A172 (cell line): ENCODE measurements at places on chromosomes 13 and 19. TPM values are rescaled to one million over a fixed set of nuclear protein-coding genes. Genes with fewer than 3 reads are reported as not detected.

Gene MBD3L2B
- not detected in 2 replicates for total RNA-seq

Gene MUC16
- 0.02 TPM in 1 of 2 replicates, not detected in the other for total RNA-seq

Gene SLC7A9
- total RNA-seq, result not detected in 2 replicates

- DNase-seq, result no peak
Observed at GRCh38 chr19:40315812-40316470, 30.8 kb upstream of the AKT2 start.

Gene CD79A
- not detected in 2 replicates for total RNA-seq

Gene LGALS14
- not detected in 2 replicates for total RNA-seq

DNA sequence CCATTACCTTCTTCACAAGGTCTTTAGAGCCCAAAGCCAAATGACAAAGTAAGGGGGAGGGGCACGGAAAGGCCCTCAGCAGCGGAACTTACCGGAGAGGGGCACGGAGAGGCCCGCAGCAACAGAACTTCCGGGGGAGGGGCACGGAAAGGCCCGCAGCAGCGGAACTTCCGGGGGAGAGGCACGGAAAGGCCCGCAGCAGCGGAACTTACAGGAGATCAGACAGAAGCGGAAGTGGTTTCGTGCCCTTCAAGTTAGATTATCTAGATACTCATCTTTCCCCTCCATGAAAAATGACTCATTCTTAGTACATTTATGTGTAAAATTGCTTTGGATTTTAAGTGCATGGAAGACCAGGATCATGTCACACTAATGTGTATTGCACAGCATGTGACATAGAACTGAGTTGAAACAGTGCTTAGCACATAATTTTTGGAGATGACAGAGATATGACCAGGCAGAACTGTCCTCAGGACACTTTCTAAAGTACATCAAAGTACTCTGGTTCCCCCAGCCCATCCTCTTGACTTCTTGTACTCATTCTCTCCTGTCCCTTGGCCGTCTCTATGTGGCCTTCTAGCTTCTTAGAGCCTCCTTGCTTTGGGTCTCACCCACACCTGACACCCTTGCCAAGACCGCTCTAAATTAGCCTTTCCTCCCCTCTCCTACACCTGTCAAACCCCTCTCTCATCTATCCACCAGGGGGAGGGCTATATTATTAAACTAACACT is 25.7 kb upstream of the TPTE2 start:
- no peak for DNase-seq

DNA sequence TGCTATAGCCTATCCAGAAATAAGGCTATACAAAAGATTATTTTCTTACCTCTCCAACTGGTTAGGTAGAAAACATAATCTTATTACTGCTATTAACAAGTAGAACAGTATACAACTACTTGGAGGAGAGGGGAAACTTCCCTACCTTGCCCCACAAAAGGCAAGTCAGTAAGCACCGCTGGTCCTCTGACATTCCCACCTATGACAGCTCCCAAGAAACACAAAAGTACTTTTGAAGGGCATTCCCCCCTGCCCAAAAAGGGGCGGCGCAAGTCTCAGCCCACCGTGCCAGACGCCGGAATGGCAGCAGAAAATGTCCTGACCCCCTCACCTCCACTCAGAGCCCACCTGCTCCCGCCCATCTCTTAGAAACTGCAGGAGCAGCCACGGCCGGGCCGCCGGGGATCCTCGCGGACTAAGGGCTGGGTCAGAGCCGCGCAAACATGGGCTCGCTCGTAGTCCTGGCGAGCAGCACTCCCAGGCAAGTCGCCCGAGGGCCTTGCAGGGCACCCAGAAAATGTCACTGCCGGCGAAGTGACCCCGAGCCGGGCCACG is 437 bp downstream of the SUCLA2 start:
- DNase-seq, result no peak

Gene KANK2
- total RNA-seq, result 135 and 144 TPM in 2 replicates

DNA sequence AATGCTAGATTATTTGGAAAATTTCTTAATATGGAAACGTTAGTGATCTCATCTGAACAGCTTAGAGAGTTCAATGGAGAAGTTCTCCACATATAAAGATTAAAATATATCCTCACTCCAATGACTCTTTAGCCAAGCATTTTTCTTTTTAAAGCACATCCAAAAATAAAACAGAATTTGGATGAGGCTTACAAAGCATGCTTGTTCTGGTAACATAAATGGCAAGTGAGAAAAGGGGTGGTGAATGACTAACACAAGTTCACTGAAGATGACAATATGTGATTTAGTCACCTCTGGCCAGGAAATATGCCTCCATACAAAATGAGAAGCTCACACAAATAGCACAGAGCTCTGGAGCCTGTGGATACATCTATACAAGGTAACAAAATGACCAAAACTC is 253.0 kb downstream of the PCDH20 start:
- no peak for DNase-seq

DNA sequence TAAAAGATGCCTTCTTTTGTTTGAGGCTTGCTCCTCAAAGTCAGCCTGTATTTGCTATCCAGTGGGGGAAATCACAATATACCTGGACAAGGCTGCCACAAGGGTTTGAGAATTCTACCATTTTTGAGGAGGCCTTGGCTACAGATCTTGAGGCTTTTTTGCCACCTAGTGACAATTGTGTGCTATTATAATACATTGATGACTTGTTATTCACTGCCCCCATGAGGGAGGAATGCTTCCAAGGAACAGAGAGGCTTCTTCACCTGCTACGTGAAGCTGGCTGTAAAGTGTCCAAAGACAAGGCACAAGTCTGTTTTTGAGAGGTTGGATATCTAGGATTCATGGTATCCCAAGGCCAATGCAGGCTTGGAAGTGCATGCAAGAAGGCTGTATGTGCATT is 72.5 kb downstream of the ZNF708 start:
- no peak for DNase-seq

- DNase-seq, result no peak
Observed at GRCh38 chr13:65719831-65720230, 1510.3 kb downstream of the PCDH9 start.

GRCh38 chr19:19040417-19040816 is 7.0 kb downstream of the ARMC6 start:
- DNase-seq, result no peak

- peak; percentile 33 for DNase-seq
Observed at GRCh38 chr13:103287659-103288058, 221.4 kb upstream of the SLC10A2 start.

DNA sequence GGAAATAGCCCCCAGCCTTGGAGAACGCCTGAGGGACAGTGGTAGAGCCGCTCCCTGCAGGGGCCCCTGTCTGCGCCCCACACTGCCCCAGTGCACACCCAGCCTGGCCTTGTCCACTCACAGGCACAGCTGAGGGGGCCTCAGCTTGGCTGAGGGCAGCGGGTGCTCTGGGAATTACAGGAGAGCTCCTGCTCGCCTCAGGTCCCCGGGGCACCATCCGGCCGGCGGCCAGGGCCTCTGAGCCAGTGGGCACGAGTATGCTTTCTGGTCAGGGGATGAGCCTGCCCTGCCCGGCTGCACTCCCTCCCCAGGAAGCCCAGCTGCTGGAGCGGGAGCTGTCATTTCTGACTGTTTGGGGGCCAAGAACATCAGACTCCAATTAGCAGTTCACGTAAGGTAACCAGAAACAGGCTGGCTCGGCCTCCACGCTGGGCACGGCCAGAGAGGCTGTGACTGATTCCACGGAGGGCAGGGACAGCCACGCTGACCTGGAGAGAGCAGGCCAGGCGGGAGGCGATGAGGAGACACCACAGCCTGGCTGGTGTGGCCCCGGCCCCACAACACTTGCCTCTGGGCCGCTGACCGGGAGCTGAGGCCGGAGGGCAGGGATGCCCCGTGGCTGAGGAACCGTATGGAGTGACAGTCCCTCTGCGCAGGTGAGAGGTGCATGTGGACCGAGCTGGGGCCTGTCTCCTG is 15.4 kb downstream of the CEBPG start:
- DNase-seq, result no peak

GRCh38 chr13:109395014-109395413 is 391.4 kb downstream of the IRS2 start:
- no peak for DNase-seq

Gene ENOX1
- total RNA-seq, result 1.0 TPM in 1 of 2 replicates, not detected in the other

DNA sequence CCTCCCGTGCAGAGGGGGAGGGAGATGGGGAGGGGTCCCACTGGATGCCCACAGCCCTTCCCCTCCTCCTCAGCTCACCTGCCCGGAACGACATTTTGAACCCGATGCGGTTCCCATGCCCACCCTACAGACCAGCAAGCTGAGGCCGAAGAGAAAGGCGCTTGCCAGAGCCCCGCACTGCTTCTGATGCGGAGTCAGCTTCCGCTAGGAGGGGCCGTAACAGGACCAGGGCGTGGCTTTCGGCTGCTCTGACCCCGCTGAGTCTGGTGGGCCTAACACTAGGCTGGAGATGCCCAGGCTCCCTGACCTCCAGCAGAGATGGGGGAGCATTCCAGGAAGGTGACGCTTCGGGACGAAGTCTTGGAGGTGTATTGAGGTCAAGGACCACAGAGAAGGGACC is 6.7 kb downstream of the ONECUT3 start:
- DNase-seq, result no peak

GRCh38 chr19:926323-926588 is 421 bp downstream of the ARID3A start:
- DNase-seq, result no peak

Gene PSG7
- 0.07 TPM in 1 of 2 replicates, not detected in the other for total RNA-seq

DNA sequence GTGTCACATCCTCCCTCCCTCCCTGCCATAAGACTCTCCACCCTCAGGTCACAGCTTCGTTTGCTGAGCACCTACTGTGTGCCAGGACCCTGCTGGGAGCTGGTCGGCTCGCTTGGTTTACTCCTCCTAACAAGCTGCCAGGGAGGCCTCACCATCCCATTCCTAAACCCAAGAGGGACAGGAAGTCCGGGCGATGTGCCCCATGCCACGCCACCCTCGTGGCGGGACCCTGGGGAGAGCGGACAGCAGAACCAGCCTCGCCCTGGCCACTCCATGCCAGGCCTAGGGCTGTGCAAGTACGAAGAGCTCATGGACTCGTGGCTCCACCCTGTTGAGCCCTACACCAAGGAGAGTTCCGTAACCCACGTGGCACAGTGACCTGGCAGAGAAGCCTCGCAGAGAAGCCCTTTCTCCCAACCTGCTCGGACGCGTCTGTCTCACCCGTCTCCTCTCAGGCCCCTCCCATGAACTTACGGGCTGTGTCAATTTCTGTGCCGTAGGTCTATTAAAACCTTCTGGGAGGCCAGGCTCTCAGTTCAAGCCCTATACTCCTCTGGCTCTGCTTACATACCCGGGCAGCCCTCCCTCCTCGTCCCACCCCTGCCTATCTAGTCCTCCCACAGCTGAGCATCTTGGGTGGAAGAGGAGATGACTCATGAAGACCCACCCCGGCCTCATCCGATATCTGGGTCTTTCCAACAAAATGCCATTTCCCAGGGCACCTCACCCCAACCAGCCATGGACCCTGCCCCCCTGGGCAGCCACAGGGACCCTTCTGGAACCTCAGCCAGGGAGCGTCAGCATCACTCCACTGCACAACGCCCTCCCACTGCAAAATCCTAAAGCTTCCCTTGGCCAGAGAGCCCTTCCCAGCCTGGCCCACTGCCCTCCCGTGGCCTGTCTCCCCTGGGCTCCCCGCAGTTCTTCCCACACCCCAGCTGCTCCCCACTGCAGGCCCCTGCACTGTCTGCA is 2.6 kb downstream of the UBXN6 start:
- peak; percentile 68 for DNase-seq

Gene PSG11
- total RNA-seq, result 0.17 and 0.29 TPM in 2 replicates

Gene APOC4
- total RNA-seq, result not detected in 2 replicates

DNA sequence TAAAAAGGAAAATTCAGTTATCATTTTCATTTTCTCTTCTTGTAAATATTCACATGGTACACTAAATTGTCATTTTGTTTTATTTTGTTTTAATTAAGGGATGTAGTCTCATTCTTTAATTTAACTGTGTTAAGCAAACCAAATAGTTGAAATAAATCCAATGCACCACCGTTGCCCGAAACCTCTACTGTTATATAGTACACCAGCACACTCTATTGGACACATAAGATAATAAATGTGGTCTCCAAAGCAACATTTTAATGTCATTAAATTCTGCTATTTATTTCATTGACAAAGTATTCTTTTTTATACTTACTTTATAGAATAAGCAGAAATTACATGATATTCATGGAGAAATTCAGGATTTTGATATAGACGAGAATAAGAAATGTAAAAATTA is 156.4 kb upstream of the FREM2 start:
- peak; percentile 4 for DNase-seq

Gene ZNF547
- total RNA-seq, result 4.7 and 10.0 TPM in 2 replicates

Gene SHD
- total RNA-seq, result 0.24 and 0.53 TPM in 2 replicates

Gene ELANE
- not detected in 2 replicates for total RNA-seq

GRCh38 chr19:41427647-41428480 is 690 bp upstream of the B3GNT8 start:
- DNase-seq, result no peak

Gene PEG3
- total RNA-seq, result not detected in 2 replicates

Gene ZNF560
- total RNA-seq, result not detected in 2 replicates

GRCh38 chr19:35262101-35262761 is 6.5 kb upstream of the USF2 start:
- DNase-seq, result no peak

Gene PLPP2
- 176 and 203 TPM in 2 replicates for total RNA-seq

DNA sequence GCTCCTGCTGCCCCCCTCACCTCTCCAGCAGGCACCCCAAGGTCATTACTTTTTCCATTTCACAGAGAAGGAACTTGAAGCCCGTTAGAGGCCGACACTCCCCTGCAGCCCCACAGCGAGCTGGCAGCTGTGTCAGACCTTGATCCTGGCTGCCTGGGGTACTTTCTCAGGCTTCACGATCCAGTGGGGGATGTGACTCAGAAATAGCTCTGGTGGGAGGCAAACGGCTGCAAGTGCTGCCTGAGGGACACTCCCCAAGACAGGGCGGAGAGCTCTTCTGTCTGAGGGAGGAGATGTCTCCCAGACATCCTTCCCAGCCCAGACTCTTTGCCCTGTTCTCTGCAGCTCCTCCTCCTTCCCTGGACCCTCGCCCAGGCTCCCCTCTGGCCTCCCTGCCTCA is 4.8 kb downstream of the TSKS start:
- DNase-seq, result peak; percentile 72

- DNase-seq, result peak; percentile 87
Observed at GRCh38 chr19:4582980-4583842, 23.7 kb upstream of the SEMA6B start.

Gene UNC13A
- total RNA-seq, result 0.34 and 6.2 TPM in 2 replicates

- DNase-seq, result no peak
Observed at GRCh38 chr13:98288211-98288610, 111.1 kb upstream of the RNF113B start.

GRCh38 chr19:15445807-15446376 is 3.9 kb downstream of the WIZ start:
- no peak for DNase-seq

Gene CEACAM20
- total RNA-seq, result not detected in 2 replicates
